CD4-positive, alpha-beta T cell treated with Interleukin-6 at 100 ng/mL for 8 hours (primary cell): ENCODE measurements at places on chromosomes 2 and 18.

DNA sequence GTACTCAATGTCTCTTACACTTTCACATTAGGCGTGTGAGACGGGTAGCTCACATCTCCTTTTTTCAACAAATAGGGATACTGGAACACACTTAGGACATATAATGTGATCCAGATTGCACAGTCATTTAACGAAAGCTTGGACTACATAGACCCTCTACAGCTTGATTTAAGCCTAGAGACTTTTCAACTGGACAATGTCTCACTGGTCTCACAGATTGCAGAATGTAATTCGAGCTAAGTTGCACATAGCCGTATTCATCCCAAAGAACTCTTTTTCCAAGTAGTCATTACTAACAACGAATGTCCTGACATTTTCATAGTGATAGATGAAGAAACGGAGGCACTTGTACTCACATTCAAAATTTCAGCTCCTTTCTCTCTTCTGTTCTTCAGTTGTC, 612.1 kb downstream of the ZEB2 start:
- DNase-seq, result no peak

DNA sequence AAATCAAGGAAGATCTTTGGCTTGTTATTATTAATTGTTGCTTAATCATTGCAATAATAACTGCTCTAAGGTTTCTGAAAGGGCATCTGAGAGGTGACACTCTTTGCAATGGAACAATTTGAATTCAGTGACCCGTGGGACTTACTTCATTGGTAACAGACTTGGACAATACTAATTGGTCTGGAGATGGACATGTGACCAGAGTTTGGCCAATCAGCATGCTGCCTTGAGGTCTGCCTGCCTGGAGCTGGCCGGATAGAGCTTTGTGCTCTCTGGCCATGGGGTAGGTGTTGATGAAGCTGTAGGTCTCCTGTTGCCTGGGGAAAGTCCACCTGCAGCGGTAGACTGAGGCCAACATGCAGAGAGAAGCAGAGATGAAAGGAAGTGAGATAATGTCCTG, 24.0 kb upstream of the VPS4B start:
- no peak for DNase-seq

GRCh38 chr18:66749030-66749429, 145.1 kb upstream of the CDH19 start:
- DNase-seq, result no peak

DNA sequence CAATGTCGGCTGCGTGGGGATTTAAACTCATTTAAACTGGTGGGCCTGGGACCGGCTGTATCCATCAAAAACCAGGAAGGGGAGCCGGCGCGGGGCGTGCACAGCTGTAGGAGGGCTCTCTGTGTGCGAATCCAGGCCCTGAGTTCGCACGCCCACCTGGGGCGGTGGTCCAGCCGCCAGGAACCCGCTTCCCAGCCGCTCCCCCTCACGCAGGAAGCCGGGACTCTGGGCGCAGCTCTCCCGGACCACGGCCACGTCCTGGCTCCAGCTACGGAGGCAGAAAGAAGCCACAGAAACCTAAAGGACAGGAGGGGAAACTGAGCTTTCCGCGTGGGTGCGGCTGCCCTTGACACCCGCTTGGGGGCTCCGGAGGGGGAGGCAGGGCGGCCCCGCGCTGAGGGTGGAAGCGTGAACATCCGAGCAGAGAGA, 80.6 kb downstream of the GFPT1 start:
- DNase-seq, result no peak

- no peak for DNase-seq
These were observed 51.9 kb upstream of the ZBTB7C start for GRCh38 chr18:48460929-48461583.

GRCh38 chr2:73920577-73921545, 5.8 kb upstream of the DGUOK start:
- no peak for DNase-seq

DNA sequence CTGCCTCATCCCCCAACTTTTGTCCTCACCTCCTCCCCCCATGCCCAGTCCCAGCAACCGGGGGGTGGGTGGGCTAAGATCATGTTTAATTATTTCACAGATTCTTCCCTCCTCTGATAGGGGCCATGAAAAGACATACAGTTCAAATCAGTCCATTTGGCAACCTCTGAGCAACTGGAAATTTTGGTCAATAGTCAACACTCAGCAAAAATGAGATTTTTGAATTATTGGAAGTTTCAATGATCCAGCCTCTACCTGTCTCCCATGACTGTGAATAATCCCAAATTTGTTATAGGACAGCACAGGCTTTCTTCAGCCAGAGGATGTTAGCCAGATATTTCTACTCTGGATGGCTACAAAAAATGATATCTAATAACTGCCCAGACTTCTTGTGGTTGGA, 549.9 kb downstream of the TNS1 start:
- DNase-seq, result no peak

- no peak for DNase-seq
These were observed 200.7 kb downstream of the MYCN start for GRCh38 chr2:16140771-16141640.

GRCh38 chr2:50401772-50402653, 629.9 kb downstream of the NRXN1 start:
- DNase-seq, result no peak

DNA sequence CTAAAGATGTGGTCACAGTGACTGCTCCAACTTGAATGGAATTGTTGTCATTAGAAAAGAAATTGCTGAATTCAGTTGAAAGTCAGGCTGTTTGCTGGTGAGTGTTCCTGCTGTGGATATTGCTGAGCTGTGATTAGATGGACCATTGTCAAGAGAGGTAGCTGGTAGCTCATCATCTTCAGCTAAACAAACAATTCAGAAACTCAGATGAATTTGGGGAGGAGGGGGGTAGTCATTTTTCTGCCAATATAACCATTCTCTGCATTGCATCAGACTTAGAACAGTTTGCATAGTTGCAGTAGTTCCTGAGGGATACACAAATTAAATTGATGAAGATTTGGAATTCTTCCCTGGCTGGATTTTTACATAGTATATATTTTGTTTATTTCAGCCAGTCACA, 108.3 kb downstream of the MTCL1 start:
- no peak for DNase-seq

GRCh38 chr18:47427923-47428637, 176.6 kb upstream of the SKOR2 start:
- no peak for DNase-seq

DNA sequence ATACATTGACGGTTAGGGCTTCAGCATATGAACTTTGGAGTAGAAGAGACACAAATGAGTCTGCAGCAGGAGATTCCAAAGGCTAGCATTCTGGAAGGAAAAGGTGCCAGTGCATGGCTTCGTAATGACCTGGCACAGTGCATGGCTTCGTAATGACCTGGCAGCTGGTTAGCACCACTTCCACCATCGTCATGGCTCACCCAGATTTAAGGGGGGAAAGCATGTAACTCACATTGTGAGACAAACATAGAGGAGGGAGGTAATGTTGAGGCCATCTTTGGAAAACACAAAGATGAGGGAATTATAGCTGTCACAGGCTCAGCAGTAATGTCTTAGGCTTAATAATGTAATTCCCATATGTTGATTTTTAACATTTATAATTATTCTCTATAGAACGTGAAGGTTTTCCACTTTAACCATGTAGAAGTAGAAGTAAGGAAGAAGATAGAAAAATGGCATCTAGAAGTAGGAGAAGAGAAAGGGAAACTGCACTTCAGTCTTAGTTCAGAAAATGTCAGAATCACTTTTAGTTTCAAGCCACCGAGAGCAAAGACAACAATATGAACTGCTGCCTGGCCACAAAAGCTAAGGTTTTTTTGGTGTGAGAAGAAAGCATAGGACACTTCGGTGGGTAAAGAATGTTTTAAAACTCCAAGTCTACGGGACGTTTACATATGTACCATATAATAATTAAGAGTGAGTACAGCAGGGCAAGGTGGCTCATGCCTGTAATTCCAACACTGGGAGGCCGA, 6.8 kb upstream of the STK25 start:
- no peak for DNase-seq

GRCh38 chr2:159030674-159031380, 62.4 kb downstream of the TANC1 start:
- DNase-seq, result no peak

- no peak for DNase-seq
These were observed 437.0 kb upstream of the ETAA1 start for GRCh38 chr2:66960161-66960560.

DNA sequence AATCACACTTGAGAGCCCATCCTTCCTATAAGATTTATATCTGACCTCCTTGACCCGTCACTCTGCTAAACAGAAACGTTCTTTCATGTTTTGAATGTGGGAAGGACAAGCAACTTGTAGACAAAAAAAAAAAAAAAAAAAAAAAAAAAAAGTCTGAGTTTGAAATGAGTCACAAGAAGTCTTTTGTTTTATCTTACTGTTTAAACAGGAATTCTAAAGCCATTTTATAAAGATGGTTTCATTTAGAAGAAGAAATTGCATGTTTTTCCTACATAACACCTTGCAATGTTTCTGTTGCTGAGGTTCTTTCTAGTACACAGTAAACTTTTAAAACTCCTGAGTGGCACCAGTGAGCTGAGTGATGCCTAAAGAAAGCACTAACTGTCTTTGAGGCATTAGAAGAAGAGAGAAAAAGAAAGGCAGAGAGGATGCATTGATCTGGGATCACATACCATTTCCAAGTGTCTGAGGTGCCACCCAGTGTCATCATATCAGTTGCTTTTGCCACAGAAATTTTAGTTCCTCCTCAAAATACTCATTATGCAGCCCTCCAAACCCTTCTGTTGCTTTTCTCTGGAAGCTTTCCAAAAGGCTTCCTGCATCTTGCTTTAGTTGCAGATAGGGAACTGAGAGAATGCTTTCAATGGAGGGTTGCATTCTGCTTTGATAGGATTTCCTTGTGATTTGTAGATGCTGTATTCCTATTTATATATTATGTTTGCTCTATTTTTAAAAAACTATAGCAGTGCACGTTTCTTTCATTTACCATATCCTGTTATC, 69.1 kb downstream of the ACVR2A start:
- no peak for DNase-seq

DNA sequence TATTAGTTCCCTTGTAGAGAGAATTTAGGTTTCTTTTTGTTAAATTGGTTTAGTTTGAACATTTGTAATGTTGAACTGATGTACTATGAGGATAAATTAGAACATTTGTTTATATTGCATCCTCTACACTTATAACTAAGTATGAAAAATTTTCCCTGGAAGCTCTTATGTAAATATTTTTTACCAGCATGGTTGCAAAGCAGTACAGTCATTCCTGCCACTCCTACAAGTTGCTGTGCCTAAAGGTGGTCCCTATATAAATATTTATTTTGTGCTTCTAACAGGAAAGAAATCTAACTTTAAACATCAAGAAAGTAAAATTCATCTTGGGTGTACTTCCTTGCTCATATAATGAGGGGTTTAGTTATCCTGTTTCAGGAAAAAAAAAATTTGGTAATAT, 14.2 kb downstream of the TWSG1 start:
- no peak for DNase-seq

DNA sequence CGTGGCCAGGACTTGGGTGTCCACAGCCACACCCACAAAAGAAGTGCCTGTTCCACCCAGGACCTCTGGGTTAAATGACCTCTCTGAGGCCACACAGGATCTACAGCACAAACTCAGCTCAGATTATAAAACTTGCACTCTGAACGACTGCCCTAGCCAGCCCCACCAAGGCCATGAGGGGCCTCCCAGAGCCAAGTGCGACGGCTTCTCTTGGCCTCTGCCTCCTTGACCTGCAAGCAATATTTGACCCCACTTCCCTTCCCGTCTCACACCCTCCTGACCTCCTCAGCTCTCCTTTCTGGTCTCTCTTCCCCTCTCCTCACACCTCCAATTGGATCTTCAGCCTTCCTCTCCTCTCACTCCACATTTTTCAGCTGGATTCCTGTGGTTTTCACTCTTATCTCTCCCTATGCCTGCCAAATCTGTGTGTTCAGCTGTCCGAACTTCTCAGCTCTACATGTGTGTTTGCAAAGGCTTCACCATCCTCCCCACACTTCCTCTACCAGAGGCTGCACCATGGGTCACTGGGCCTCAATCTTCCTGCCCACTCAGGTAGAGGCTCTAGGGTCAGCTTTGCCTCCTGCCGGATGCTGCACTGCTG, 25.3 kb upstream of the STEAP3 start:
- no peak for DNase-seq

DNA sequence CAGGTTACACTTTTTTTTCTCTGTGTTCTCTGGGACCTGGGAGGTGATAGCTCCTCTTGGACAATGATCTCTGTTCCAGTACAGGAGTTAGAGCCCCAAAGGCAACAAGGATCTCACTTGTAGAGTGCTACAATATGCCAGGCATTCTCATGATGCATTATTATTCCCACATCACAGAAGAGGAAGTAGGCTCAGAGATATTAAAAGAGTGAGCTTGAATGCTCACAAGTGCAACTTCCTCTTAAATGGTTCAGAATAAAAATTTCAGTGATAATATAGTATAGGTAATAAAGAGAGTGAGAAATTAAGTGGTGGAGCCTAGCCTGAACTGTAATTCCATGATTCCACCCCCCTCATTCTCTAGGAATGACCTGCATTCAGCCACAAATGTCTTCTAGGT, 21.4 kb downstream of the POLE4 start:
- DNase-seq, result no peak

- no peak for DNase-seq
These were observed 36.9 kb downstream of the KCNE4 start for GRCh38 chr2:223088866-223089265.

- DNase-seq, result no peak
These were observed 79.4 kb upstream of the TCF7L1 start for GRCh38 chr2:85053802-85054201.

DNA sequence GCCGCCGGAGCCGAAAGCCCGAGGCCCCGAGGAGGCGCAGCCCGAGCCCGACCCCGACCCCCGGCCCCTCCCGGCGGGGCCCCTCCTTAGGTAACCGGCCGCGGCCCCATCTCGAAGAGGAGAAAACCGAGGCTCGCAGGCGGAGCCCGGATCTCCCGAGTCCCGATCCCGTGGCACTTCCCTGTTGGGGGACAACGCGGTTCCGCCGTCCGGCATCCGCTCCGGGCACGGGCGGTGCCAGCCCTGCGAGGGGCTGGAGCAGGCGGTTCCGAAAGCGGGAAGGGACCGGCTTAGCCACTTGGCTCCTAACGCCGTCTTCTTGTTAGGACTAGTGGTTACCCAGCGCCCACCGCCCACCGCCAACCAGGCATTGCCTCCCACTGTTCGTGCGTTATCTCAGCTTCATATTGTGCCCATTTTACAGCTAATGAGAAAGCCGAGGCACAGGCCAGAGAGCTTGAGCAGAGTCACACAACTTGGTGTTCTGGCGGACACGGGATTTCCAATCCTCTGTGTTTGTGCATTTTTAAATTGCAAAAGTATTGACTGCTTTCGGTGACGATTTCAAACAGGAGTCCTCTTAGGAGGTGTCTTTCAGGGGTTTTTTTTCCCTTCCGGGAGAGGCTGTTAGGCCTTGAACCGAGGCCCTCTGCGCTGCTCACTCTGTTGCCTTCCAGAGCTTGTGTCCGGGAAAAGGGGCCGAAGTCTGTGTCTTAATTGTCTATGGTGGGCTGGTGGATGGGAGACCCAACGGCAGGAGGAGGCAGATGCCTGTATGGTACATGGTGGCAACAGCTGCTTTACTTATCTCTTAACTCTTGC, 562 bp downstream of the CENPA start:
- no peak for DNase-seq

DNA sequence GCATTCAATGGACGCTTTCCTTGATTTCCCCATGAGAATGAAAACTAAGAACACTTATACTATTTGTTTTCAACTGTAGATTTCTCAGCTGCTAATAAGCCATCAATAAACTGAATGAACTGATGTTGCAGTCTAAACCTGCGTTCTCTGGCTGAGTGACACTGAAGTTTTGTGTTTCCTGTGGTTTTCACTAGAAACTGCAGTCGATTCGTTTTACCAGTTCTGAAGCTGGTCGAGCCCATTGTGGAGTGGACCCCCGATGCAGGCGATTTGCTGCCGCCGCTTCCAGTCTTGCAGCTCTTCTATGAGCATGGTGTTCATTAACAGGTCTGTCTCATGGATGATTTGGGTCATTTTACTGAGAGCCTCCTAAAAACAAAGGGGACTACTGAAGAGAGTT, 50.6 kb upstream of the STAT1 start:
- peak; percentile 45 for DNase-seq
